ENCODE measurements at places on chromosomes 4 and X. TPM values are rescaled to one million over a fixed set of nuclear protein-coding genes. Genes with fewer than 3 reads are reported as not detected.

DNA sequence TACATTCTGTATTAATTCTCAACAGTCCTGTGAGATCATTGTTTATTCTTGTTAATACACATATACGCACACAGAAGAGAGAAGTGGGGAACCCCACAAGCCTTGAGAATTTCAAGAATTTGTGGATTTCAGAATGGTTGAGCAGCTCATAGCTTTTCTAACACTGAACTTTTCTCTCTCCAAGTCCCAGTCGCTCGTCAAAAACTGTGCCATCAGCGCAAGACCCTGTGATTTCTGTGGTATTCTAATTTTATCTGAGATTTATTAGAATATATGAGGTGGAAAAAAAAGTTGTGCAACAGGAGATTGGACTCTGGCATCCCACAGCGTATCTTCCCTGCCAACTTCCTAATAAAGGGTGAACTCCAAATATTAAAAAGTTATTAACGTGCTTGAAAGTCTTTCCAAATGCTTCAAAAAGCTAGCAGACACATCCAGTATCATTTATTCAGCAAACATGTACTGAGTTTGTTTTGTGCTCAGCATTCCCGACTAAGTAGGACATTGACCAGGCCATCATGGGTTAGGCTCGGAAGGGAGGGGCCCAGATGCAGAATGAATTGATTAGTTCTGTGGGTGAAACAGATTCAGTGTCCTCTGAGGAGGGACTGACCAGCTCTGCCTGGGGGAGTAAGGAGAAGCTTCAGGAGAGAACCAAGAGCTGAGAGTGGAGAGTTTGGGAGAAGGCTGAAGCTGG lies 165.6 kb downstream of the CBR4 start:
- DNase-seq, result no peak

DNA sequence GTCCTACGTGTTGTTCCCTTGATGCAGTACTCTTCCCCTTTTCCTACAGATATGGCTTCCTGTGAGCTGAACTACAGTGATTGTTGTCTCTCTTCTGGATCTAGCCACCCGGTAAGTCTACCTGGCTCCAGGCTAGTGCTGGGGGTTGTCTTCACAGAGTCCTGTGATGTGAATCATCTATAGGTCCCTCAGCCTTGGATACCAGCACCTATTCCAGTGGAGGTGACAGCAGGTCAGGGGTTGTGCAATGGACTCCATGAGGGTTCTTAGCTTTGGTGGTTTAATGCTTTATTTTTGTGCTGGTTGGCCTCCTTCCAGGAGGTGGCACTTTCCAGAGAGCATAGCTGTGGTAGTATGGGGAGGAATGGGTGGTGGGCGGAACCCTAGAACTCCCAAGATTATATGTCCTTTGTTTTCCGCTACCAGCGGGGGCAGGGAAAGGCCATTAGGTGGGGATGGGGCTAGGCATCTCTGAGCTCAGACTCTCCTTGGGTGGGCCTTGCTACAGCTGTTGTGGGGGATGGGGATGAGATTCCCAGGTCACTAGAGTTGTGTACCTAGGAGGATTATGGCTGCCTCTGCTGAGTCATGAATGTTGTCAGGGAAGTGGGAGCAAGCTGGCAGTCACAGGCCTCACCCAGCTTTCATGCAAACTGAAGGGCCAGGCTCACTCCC lies 121.4 kb upstream of the ANKRD50 start:
- no peak for DNase-seq

GRCh38 chrX:35439034-35439660 lies 359.0 kb upstream of the MAGEB16 start:
- DNase-seq, result no peak

- no peak for DNase-seq
Observed at GRCh38 chr4:158053801-158054200, 119.0 kb downstream of the GASK1B start.

- DNase-seq, result no peak
Observed at GRCh38 chr4:68272380-68272779, 26.9 kb upstream of the TMPRSS11B start.

- DNase-seq, result peak; percentile 11
Observed at GRCh38 chr4:75189711-75190335, 256.9 kb downstream of the PARM1 start.

DNA sequence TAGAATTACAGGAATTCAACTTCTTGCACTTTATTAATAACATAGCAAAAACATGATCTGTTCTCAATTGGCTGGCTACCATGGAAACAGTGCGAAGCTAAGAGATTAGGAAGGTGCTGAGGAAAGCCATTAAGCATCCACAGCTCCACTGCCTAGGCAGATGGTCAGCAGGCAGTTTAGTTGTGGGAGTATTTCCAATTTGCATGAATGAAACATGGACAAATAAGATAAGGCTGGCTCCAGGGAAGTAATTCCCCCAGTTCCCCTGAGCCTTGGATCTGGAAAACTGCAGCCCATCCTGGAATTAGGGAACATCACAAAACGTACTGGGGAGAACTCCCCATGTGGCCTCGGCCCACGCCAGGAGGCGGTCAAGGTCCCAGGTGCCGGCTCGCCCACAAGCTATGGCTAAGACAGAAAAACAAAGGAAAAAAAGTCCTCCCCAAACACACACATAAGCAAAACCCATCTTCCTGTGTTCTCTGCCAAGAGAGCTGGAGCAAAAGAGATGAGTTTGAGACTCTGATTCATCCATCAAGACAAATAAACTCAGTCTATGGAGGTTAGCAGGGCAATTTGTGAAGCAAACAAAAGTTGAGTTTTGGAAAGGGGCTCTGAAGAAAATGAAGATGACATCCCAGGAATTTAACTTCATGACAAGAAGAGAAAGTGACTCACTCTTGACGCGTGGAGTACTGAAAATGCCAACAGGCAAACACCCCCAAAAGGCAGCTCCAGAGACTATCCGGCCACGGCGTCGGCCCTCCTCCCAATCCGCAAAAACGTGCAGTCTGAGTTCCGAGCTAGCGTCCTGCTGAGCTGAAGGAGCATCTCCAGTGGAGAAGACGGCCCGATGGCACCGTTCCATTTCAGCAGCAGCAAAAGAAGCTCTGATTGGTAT lies 45.1 kb downstream of the IGFBP7 start:
- no peak for DNase-seq

DNA sequence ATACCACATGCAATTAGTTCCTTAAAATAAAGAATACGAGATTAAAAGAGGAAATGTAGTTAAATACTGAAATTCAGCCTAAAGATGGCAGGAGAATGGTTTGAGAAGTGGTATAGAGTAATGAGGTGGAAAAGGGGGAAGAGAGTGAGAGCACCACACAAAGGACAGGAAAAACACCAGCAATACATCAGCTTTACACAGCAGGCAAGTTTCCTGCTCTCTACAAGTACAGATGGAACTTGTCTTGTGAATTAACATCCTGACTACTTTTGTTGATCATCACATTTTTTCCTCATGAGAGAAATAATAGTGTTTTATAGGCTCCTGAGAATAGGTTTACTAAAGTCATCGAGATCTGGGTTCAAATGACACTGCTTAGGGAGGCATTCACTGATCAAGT lies 2.9 kb upstream of the UNC5C start:
- DNase-seq, result no peak

XAGE2 gene
- not detected for total RNA-seq

MMAA gene
- total RNA-seq, result 10.6 TPM

PWWP3B gene
- 1.4 TPM for total RNA-seq

SSX3 gene
- total RNA-seq, result not detected

TMEM150C gene
- total RNA-seq, result 90.0 TPM
